Activated T-cell treated with anti-CD3 and anti-CD28 coated beads, Interleukin-2, amount 50 U/mL, for 72 hours (primary cell): ENCODE measurements at places on chromosomes 13 and 19.

DNA sequence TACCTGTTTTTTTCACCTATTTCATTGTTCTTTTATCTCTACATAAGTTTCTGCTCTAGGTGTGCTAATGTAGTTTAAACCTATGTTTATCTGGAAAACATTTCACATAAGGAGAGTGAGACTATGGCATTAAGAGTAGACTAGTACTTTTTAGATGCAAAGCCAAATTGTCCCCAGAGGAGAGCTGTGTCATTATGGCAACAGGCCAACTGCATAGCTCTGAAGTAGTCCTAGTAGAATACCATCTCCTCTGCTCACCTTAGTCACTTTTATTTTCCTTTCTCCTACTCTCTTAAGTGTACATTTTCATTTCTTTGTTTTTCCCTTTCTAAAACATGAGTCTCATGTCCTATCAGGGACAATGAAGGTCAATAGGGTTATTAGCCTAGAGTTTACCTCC, 123.1 kb downstream of the ITGBL1 start:
- no peak for DNase-seq

DNA sequence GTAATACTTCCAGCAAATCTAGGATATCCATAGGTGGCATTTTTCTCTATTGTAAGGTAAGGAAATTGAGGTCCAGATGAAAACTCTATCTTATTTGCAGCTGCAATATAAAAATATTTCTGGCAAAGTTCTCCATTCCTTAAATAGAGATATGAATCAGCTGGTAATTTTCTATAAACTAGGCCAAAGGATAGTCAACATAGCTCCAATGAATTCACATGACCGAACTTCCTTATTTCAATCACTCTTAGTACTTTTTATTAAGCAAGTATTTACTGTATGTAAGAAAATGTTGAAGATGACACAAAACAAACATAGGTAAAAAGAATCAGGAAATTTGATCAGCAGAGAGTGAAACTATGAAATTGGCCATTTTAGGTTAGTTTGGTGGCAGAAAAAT, 13.0 kb upstream of the LCP1 start:
- DNase-seq, result no peak

GRCh38 chr13:112760435-112760834, 70.6 kb downstream of the ATP11A start:
- DNase-seq, result no peak

- no peak for DNase-seq
These were observed 9.4 kb upstream of the SPIB start for GRCh38 chr19:50409347-50409746.

DNA sequence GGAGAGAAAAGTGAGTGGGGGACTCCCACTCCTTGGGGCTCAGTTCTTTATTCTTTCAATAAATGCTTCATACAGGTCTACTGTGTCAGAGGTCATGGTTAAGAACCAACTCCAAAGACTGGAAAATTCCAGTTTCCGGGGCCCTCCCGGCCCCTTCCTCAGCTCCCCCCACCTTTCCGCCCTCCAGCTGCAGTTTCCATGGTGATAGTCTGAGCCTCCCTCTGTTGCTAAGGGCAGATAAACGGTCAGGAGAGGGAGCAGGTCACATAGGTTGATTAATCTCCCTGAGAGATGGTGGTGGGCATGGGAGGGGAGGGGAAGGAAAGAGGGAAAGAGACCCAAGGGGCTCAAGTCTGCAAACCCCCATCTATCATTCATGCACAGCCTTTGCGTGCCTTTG, 131.5 kb upstream of the USP29 start:
- no peak for DNase-seq

DNA sequence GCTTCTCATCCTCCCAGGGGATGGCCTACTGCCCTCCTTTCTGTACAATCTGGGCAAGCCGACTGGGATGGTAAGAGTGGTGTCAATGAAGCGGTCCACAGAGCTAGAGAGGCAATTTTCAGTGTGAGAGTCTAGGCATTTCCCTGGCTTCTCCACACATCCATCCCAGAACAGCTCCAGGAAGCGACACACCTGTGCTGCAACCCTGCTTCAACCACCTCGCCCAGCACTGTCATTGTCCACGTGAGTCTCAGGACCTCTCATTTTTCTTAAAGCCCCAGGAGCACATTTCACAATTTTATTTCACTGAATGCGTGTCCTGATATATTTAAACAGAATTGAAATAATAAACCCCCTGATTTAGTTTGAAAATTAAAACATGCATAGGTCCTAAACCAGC, 15.5 kb upstream of the UBL3 start:
- no peak for DNase-seq

DNA sequence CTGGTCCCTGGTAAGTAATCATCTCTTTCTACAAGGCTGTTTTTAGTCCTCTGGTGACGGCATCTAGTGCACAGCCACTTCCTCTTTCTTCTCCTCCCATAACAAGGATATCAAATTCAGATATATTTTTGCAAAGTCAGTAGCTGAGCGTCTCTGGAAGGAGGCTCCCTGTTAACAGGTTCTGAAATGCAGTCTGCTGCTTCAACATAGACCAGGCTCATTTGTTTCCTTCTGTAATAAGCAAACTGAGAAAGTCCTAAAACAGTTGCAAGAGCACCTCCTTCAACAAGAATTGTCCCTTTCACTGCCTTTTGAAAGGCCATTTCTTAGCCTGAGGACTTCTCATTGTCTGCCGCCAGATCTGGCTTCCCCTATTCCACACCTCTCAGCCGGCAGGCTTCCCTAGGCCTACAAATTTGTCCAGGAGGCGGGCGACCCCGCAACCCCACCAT, 7.4 kb upstream of the ZSCAN5A start:
- no peak for DNase-seq

- no peak for DNase-seq
These were observed 166.4 kb downstream of the MYO16 start for GRCh38 chr13:108795841-108796240.

GRCh38 chr13:20720499-20720898, 17.0 kb downstream of the IL17D start:
- DNase-seq, result no peak

- no peak for DNase-seq
These were observed 33.5 kb upstream of the IRS2 start for GRCh38 chr13:109819874-109820273.

DNA sequence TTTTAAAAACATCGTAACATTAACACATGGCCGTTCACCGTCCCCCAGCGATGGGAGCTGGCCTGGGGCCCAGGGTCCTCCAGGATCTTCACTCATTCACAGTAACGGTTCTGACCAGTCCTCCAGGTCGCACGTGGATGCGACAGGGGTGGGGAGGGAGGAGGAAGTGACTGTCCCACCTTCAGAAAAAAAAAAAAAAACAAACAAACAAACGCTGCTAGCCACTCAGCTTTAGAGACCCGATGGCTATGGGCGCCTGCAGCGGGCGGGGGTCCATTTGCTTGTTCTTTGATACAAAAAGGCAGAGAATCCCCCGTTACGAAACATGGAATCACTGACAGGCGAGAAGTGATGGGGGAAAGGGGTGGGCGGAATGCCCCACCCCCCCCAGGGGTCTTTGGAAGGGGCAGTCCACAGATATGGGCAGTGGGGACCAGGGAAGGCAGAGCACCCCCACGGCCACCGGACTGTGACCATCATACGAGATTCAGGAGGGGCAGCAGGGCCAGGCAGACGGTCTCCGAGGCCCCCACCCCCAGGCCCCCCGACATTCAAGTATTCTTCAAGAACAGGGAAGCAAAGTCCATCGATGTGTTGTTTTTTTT, 13.3 kb downstream of the MKNK2 start:
- no peak for DNase-seq

DNA sequence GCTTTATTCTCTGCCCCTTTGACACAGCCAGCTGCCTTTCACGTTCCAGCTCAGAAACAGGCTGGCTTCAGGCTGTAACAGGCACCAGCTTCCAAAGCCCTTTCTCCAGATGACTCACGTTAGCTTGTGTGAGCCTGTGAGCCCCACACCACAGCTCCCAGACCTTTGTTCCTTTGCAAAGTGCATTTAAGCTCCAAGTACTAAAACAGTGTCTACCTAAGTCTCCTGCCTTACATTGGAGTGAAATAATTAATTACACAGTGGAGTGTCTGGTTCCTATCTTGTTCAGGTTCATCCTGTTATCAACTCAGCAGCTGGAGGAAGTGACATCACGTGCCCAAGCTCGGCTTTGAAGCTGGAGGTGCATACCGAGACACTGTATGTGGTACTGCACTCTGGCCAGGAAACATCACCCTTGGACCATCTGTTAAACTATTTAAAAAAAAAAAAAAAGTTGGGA, 475.8 kb downstream of the FOXO1 start:
- DNase-seq, result peak; percentile 64

DNA sequence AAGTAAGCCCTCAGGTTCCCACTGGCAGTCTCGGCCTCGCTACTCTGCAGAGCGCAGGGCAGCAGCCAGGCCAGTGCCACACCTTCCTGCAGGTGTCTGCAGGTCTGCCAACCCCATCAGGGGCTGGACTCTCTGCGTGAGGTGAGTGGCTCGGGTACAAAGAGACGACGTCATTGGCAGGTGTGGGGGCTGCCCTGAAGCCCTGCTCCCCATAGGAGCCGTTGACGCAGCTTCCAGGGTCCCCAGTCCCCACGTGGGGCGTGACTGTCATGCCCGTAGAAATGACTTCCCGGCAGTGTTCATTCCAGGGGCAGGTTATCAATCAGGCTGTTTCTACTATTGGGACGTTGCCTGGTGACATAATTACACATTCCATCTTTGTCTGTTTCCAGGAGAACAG, 15.3 kb upstream of the GJB6 start:
- no peak for DNase-seq

GRCh38 chr19:44176590-44176989, 11.7 kb downstream of the ZNF226 start:
- no peak for DNase-seq

DNA sequence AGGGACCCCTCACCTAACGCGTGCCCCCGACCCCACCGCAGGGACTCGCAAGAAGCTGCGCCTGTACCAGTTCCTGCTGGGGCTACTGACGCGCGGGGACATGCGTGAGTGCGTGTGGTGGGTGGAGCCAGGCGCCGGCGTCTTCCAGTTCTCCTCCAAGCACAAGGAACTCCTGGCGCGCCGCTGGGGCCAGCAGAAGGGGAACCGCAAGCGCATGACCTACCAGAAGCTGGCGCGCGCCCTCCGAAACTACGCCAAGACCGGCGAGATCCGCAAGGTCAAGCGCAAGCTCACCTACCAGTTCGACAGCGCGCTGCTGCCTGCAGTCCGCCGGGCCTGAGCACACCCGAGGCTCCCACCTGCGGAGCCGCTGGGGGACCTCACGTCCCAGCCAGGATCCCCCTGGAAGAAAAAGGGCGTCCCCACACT, 4.7 kb upstream of the MYBPC2 start:
- peak; percentile 37 for DNase-seq

DNA sequence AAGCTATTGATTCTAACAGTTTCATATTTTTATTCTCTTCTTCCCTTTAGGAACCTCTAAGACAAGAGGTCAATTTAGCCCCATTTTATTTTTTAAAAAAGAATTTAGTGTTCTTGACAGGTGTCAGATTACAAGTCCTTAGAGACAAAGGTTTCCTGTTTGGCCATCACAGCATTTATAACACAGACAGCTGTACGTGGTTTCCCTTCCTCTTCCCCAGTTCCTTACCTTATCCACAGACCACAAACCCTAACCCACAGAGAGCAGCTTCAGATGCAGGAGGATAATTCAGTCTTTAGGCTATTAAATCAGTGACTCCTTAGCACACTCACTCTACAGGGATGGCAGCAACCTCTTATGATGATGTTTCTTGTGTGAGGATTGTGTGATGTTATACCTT, 1210.1 kb downstream of the DIAPH3 start:
- no peak for DNase-seq

- no peak for DNase-seq
These were observed 25.3 kb downstream of the B3GLCT start for GRCh38 chr13:31224963-31225559.

DNA sequence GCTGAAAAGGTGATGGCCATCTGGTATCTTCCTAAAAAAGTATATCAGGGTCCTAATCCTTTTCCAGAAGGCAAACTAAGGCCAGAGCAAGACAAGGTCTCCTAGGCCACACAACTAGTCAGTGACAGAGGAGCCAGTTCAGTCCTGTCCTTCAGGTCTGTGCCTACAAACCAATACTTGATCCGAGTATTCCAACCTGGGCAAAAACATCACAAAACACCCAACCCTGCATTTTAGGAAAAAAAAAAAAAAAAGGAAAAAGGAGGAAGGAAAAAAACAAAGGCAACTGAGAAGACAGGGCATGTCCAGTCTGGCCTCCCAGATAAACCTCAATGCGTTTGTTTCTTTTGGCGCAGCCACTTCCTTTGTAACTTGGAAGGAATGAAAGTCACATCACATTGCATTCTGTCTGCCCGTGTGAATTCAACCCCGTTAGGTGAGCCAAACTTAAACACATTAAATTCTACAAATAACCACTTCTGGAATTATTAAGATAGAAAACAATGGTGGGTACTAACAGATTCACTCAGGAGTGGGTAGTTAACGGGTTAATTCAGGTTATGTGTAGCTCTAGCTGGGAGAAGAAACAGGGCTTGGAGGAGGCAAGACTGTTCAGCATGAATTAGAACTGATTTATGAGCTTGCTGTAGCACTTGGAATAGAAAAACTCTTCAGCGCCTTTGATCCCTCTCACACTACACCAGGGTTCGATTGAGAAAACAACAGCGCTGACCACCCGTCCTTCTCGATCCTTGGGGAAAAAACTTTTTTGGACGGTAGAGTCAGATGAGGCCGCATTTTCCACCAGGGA, 43.0 kb upstream of the HNRNPA1L2 start:
- DNase-seq, result no peak

GRCh38 chr13:86446311-86446710, 647.1 kb upstream of the SLITRK6 start:
- no peak for DNase-seq

GRCh38 chr19:35060160-35060855, 18.8 kb downstream of the HPN start:
- DNase-seq, result no peak

- DNase-seq, result peak; percentile 26
These were observed 391 bp downstream of the ZNF761 start for GRCh38 chr19:53432088-53432661.

GRCh38 chr19:2201473-2202148, 34.5 kb downstream of the PLEKHJ1 start:
- DNase-seq, result no peak

DNA sequence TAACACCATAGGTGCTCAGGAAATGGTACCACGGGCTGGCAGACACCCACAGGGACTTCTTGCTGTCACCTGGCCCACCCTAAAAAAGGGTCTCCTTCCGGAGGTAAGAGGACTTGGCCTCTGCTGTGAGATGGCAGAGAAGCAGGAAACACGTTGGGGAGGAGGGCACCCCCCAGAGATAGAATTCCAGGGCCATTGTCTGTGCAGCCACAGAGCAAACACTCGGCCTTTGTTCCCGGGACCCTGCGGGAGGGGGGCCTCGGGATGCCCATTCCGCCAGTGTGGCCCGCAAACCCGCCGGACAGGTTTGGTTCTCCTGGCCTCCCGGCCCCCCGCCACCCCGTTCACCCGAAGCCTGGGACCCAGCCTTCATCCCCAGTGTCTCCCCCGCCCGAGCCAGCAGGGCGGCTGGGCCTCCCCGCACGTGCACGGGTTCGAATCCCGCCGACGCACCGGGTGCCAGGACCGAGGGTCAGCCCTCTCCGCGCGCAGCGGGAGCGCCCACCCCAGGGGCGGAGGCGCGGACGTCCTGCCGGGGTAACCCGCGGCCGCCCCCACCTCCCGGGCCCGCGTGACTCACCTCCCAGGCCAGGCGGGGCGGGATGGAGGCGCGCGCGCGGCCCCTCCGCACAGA, 714 bp downstream of the PLPP2 start:
- peak; percentile 47 for DNase-seq
